CD14-positive monocyte (primary cell): ENCODE measurements at places on chromosomes 4 and X.

DNA sequence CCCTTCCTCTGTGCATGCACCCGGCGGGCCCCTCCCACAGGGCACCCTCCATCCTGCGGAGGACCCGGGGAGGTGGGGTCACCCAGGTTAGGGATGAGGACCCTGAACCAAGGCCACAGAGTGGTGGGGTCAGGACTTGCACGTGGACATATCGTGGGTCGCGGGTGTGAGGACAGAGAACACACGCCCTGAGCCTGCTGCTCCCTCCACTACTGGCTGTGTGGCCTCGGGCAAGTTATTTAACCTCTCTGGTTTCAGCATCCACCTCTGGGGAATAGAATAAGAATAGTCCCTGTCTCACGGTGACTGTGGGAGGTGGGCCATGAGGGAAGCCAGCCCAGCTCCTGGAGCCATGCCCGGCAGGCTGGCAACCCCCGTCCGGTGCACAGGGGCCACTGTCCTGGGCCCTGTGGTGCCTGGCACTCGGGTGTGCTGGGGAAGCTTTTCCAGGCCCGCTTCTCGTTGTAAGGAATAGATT lies 5.1 kb downstream of the PSAPL1 start:
- no peak for DNase-seq

GRCh38 chr4:80431203-80431965 lies 95.9 kb downstream of the CFAP299 start:
- no peak for DNase-seq

DNA sequence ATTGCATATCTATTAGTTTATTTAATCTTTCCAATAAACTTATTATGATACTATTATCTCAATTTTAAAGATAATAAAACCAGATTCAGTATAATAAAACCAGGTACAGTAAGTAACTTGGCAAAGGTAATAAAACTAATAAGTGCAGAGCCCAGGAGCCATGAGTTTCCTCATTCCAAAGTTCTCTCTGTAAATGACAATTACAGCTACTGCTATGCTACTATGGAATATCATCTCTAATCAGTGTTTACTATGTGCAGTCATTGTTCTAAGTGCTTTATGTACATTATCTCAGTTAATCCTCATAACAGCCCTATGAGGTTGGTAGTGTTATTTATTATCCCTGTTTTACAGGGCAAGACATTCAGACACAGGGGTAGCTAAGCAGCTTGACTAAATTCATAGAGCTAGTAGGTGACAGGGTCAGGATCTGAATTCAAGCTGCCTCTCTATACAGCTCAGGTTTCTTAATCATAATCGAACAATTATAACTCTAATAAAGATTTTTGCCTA lies 285.0 kb upstream of the PITX2 start:
- DNase-seq, result no peak

DNA sequence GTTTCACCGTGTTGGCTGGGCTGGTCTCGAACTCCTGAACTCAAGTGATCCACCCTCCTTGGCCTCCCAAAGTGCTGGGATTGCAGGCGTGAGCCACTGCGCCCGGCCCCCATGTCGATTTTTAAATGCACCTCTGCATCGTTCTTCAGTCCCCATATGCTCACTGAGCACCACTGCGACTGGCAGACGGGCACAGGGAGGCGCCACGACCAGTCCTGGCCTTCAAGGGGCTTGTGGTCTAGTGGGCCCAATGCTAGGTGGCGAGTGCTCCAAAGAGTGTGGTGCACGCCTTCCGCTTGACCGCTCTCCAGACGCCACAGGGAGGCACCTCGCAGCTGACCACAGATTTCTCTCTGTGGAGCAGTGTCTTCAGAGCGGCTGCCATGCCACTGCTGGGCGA lies 11.7 kb upstream of the MSANTD1 start:
- DNase-seq, result no peak

- no peak for DNase-seq
Measured at GRCh38 chrX:148600131-148600530, 99.7 kb downstream of the AFF2 start.

DNA sequence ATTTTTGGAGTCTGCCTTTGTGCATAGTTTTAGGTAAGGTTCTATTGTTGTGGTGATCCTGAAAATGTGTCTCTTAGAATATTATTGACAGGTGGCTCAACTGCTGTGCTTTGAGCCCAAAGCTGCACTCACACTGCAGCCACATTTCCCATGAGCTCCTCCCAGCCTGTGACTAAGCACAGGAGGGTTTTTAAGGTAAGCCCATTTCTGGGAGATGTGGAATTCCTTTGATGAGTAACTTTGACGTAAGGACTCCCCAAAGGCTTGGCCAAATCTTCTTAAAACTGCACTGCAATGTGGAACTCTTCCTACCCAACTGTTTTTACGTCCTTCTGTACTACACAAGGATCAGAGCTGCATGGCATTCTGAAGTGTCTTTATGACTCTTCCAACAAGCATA lies 20.0 kb upstream of the TMPRSS11A start:
- no peak for DNase-seq

DNA sequence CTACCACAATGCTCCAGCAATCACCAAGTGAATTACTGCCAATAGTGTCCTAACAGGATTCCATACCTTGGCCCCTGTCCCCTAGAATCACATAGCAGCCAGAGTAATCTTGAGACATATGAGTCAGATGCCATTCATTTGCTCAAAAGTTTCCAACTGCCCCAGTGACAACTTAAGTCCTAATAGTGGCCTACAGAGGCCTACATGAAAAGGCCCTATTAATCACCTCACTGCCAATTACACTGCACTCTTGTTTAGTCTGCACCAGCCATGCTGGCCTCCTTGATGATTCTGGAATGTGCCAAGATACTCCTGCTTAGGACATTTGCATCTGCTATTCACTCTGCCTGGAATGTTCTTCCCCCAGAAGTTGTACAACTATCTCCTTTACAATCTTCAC lies 130.7 kb downstream of the NR3C2 start:
- DNase-seq, result no peak

DNA sequence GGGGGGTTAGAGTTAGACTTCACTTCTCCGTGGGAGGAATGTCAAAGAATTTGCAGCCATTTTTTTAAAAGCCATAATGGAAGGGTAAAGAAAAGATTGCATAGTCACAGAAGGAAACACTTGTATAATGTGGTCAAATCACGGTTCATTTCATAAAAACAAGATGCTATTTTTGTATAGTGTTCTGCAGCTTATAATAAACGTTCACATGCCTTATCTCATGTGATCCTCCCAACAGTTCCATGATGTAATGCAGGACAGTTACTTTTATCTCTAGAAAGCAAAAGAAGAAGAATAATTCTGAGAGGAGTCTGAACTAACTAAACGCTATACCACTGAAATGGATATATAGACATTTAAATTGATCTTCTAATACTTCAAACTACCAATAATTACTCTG lies 71.3 kb upstream of the CAMK2D start:
- DNase-seq, result no peak

DNA sequence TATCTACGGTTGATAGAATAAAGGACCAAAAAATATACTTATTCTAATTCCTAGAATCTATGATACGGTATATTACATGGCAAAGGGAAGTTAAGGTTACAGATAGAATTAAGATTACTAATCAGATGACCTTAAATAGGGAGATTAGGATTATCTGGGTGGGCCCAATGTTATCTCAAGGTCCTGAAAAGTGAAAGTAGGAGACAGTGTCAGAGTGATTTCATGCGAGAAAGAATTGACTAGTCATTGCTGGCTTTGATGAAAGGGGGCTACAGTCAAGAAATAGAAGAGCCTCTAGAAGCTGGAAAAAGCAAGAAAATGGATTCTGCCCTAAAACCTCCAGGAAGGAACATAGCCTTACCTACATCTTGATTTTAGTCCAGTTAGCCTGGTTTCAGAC lies 176.9 kb upstream of the PPP1R2C start:
- DNase-seq, result no peak

GRCh38 chr4:129532573-129532972 lies 436.6 kb downstream of the C4orf33 start:
- DNase-seq, result peak; percentile 20
